ENCODE measurements at places on chromosomes 7 and 10.

DNA sequence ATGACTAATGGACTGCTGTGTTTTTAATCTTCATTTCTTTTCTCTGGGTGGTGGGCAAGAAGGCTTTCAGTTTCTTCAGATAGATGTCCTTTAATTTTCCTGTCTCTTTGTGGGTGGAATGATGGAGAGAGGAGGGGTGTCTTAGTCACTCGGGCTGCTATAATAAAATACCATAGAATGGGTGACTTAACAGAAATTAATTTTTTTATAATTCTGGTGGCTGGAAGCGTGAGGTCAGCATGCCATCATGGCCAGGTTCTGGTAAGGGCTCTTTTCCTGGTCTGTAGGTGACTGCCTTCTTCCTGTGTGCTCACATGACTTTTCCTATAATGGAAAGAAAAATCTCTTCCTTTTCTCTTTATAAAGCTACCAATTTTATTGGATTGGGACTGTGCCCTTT lies 6.3 kb downstream of the RSBN1L start:
- no peak for DNase-seq

GRCh38 chr7:78510580-78511188 lies 712.1 kb downstream of the PHTF2 start:
- no peak for DNase-seq

DNA sequence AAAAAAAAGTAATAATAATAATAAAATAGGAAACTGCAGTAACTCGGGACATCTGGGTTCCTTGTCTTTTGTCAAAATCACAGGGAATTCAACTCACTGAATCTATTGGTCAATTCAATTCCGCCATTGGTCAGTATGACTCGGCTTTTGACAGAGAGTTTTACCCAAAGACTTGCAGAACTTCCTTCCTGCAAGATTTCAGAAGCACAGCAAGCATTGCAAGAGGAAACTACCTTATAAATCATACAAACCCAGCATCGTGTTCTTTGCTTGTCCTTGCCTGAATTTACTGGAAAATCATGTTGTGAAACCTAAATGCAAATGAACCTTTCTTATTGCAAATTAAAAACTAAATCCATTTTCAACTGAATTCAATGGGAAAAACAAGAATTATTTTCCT lies 15.5 kb downstream of the KLF6 start:
- DNase-seq: no peak

DNA sequence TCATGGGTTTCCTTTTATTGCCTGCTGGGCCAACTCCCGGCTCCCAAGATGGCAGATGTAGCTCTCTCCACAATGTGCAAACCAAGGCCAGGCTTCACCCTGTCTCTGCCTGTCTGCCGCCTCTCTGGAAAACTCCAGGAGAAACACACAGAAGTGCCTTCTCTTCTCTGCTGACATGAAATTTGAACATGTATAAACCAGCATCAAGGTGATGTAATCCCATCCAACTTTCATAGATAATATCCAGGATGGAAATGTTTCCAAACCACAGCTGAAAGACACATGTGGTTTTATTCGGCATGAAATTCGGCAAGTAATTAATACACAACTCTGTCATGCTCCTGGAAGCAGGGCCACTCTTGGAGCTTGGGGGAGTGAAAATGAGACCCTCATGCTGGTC lies 297.2 kb downstream of the C7orf25 start:
- no peak for DNase-seq

- peak; percentile 37 for DNase-seq
Measured at GRCh38 chr7:514651-515598, 4.7 kb downstream of the PDGFA start.

DNA sequence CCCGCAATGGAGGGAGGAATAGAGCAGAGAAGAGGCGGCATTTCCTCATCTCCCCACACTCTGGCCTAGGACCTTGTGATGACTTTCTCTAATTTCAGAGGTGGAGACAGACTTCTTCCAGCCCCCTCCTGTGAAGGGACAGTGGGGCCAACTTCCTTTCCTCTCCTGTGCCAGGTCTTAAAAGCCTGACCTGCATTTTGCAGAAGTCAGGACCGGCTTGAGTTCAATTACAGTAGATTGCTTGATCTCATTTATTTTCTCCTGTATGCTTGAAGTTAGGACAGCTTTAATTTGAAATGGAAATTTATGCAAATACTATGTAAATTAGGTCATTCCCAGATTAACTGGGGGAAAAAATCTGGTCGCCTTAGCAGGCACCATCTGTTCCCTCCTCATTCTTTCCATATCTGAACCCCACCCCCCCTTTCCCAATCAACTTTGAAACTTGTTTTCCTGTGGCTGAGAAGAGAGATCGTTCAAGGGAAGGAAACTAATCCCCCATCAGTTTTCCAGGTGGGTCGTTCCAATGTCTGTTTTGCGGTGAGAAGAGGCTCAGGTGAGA lies 57.1 kb downstream of the SYPL1 start:
- DNase-seq: no peak

GRCh38 chr7:36994456-36995112 lies 270.3 kb upstream of the AOAH start:
- no peak for DNase-seq

- DNase-seq: no peak
Measured at GRCh38 chr10:27449571-27449970, 54.5 kb upstream of the RAB18 start.

GRCh38 chr7:29291723-29292618 lies 97.4 kb downstream of the CHN2 start:
- DNase-seq: no peak

- DNase-seq: no peak
Measured at GRCh38 chr10:48456361-48456804, 148.5 kb downstream of the ARHGAP22 start.

- DNase-seq: no peak
Measured at GRCh38 chr10:123380491-123381085, 226.4 kb downstream of the BUB3 start.

DNA sequence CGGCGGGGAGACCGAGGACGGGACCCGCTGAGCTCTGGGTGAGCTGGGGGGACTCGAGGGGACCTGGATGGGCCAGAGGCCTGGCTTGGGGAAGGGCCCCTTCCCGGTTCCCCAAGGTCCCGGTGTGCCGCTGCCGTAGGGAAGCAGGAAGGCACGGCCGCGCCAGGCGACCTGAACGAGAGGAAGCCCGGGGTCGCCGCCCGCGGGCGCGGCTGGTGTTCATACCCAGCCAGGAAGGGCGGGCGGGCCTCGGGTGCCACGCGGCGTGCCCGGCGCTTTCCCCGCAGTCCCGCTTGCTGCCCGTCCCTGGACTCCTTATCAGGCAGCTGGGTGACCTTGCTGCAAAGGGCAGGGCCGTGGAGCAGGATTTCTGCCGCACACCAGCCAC lies 38.0 kb downstream of the ZNF777 start:
- peak; percentile 41 for DNase-seq

DNA sequence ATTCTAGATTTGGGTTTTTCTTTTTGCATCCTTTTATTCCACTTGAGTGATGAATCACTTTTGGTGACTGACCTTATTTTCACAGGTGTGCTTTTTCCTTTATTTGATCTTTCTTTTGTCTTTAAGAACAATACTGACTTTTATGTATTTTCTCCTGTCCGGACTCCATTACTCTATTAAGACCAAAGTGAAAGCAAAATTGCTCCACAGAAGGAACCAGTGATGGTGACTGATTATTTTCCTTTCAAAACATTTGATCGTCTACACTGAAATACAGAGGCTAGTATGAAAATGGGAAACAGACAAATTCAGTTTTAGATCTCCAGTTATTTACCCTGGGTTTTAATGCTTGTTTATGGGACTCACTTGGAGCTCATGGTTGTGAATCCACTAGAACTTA lies 15.5 kb downstream of the EXOC4 start:
- no peak for DNase-seq

GRCh38 chr10:129955601-129956285 lies 8.3 kb downstream of the EBF3 start:
- DNase-seq: no peak

DNA sequence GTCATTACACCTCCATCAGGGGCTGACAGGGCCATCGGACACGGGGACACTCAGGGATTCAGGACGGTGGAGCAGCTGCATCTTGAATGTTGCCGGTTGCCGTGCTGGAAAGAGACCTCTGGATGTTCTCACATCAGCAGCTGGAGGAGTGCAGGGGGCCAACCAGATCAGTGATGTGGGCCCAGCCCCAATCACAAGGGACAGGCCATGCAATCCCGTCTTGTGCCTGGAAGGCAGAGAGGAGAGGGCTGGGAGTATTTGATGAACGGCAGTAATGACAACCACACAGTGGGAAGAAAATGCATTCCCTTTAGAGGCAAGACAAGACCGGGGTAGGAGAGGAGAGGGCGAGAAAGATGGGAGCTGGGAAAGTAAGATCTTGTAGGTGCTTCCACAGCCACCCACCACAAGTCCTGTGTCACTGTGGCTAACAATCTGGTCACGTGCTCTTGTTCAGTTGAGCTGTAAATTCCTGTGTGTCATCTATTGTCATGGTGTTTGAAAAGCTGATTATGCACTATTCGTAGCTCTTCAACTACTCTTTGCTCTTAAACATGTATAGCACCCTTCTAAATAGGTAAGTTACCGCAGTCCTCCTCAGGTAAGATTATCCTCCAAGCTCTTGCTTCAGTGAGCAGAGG lies 85.9 kb upstream of the LEP start:
- DNase-seq: no peak

GRCh38 chr7:14229047-14229446 lies 239.6 kb upstream of the ETV1 start:
- no peak for DNase-seq

DNA sequence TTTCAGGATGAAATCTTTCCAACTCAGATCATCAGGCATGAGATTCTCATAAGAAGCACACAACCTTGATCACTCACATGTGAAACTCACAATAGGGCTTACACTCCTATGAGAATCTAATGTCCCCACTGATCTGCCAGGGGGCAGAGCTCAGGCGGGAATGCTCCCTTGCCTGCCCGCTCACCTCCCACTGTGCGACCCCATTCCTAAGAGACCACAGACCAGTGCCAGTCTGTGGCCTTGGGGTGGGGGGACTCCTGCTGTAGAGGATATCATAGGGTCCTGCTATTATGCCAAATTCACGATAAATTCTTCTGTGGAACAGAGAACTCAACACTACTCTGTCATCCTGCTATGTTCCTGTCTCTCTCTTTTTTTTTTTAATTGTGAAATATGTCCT lies 5.2 kb upstream of the RASGEF1A start:
- no peak for DNase-seq

DNA sequence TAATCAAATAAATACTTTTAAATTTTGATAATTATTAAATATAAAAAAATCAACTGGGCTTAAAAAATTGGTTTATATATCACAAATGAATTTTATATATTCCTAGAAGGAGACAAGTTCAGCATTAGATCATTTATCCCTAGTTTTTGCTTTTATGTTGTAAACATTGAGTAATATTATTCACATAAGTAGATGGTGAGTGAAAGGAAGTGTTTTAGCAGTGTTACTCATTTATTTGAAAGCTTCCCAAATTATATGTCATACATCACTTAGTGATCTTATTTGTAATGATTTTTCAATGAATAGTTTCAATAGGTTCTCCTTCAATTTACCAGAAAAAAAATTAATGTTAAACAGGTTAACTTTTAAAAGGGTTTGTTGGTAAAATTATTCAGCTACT lies 15.8 kb downstream of the KLLN start:
- no peak for DNase-seq

GRCh38 chr7:36748017-36748487 lies 23.8 kb upstream of the AOAH start:
- DNase-seq: peak; percentile 34

DNA sequence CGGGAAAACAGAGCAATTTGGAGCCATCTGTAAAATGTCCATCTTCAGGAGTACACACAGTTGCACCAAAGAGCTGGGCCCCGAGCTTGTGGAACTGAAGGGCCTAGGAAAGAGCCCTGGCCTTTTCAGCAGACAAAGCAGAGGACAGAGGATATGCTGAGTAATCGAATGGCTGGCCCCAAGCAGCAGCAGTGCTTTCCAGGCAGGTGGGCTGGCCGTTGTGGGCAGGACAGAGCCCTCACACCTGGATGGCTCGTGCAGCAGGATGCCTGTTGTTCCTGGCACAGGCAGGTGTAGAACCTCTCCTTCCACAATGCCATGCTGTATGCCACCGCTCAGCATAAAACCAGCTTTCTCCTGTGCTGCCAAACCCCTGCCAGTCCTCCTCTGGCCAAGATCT lies 32.5 kb upstream of the TNS3 start:
- no peak for DNase-seq

DNA sequence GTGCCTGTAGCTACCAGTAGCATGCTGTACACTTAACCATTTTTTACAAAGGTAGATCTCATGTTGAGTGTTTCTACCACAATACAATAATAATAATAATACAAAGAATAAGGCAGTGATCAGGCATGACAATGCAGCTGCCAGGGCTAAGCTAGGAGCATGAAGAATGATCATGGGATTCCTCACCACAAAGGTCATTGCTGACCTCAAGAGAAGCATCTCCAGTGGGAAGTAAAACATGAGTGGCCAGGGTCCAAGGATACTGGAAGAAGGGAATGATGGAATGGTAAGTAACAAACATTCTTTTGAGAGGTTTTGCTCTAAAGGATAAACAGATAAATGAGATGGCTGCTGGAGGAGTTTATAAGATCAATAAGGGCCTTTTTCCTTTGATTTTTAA lies 591.1 kb downstream of the TNS3 start:
- no peak for DNase-seq

- no peak for DNase-seq
Measured at GRCh38 chr10:113843972-113844485, 9.9 kb downstream of the DCLRE1A start.

- DNase-seq: no peak
Measured at GRCh38 chr10:83612050-83612449, 527.3 kb upstream of the GHITM start.

DNA sequence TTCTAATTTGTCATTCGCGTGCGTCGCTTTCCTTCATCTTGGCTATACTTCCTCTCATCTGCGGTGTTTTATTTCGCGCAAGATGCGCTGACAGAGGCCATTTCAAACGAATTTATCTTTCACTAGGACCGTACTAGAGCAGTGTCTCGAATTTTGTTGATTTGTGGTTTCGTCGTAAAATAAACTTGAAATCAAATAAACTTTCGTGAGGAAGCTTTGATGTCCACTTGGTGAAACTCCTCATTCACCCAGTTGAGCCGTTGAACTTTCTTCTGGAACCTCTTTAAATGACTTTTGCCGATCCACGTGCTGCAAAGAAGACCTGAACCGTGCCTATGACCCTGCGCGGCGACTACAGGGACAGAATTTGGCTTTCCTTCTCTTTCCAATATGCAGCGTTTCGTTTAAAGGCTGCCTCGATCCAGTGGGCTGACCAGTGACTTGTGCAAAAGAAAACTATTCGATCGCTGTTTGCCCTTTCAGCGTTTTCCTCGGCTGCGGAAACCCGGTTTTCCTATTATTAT lies 163.9 kb upstream of the PPP1R3A start:
- DNase-seq: peak; percentile 8

DNA sequence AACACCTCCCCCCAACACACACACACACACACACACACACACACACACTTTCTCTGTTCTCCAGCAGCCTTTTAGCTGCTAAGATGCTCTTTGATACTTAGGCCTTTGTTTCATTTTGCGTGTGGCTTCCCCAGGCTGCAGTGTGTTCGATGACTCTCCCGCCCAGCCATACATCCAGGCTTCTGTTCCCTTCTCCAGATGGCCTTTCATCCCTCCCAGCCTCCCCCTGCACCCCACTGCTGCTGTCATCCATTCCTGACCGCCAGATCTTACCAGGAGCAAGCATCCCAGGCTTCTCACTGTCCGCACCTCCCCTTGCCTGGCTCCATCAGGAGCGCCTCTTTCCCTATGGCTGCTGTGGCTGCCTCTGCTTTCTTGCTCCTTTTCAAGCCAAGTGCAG lies 77.8 kb upstream of the PPIF start:
- no peak for DNase-seq

Measured in activated CD4-positive, alpha-beta T cell treated with anti-CD3 and anti-CD28 coated beads, Interleukin-2, amount 50 U/mL, for 48 hours (primary cell).